Fibroblast of skin of left quadriceps (primary cell): ENCODE measurements at places on chromosomes 2 and 18.

- DNase-seq: no peak
These were observed 17.2 kb upstream of the KLF7 start for GRCh38 chr2:207182911-207183310.

- no peak for DNase-seq
These were observed 19.4 kb downstream of the THAP4 start for GRCh38 chr2:241617431-241618154.

- no peak for DNase-seq
These were observed 189.9 kb upstream of the COL3A1 start for GRCh38 chr2:188784269-188784762.

DNA sequence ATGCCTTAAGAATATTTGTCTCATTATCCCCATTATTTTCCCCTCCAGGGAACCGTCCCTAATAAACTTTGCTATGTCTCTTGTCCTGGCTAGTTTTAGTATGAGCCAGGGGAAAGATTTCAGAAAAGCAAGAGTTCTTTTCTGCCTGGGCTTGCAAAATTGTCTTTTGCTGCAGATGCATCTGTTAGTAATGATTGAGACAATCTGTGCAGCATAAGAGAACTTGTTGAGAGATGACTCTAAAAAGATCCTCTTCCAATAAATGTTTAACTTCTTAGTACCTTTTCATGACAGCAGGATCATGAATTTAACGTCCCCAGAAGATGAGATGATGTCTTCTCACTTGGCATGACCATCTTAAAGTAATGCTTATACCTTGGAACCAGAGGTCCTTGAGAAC, 172.5 kb upstream of the CREB1 start:
- DNase-seq: no peak

- no peak for DNase-seq
These were observed 65.6 kb upstream of the REV1 start for GRCh38 chr2:99555404-99555803.

DNA sequence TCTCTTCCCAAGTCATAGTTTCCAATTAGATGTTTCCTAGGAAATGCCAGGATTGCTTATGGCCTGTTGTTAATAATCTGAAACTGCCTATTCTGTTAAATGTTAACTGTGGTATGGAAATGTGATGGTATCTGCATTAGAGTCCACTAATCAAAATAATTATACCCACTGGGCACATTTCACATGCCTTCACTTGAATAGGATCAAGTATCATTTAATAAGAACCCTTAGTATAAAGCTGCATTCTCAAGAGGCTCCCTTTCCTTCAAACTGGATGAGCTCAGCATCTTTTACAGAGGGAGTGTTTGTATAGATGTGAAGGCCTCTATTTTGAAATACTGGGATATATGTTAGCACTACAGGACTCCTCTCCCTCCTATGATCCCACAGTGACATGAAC, 477.2 kb upstream of the VRK2 start:
- DNase-seq: no peak

GRCh38 chr2:113324684-113325160, 46.0 kb upstream of the PAX8 start:
- DNase-seq: peak; percentile 53

DNA sequence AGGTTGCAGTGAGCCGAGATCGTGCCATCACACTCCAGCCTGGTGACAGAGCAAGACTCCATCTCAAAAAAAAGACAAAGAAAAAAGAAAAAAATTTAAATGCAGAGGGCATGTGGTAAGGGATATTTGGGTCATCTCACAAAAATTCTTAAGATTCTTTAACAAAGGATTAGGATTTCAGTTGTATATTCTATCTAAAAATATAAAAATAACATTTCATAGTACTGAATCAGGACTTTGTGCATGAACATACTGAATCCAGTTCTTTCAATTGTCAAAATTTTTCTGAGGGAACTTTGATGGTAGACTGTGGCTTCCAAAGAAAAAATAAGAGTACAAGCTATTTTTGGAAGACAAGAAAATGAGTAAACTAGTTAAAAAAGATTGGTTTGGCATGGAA, 6.5 kb upstream of the PPP3R1 start:
- no peak for DNase-seq

DNA sequence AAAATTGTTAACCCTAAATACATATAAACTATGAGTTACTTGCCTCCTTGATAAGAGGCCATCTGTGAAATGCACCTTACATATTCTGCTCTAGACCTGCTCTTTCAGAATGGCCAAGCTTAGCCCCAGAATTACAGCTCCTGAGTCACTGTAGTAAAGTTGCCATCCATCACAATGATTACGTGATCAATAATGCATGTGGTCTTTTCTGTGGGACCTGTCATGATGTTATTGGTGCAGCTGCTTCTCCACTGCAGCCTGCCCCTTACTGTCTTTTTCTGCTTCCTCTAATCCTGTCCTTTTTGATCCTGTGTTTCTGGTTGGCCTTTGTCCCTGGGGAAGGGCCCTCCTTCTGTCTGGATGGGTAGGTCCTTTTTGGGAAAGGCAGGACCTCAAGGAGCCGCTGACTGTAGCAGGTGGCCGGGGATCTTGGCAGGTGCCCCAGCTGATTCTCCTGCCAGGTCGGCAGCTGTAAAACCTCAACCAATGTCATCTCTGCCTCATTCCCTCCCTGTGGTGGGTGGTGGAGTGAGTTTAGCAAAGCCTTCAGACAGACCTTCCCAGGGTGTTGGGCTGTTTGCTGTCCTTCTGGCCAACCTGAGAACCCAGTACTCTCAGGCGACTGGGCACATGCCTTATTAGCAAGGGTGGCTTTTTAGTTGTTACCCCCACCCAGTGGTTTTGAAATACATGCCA, 126.2 kb upstream of the EML6 start:
- DNase-seq: no peak

DNA sequence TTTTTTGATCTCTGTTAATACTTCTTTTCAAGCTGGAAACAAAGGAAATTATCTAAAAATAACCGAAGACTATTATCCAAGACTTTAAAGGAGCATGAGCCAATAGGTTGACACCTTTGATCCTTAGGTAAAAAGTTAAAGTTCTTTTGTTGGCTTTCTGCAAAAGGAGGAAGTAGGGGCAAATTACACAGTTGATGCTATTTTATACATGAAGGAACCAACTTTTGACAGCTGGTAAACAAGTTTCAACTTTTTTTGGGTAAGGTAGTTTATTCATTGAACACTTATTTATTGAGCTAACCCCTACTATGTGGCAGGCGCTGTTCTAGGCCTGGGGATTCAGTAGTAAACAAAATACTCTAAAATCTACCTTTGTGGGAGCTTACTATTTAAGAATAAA, 66.6 kb upstream of the ZEB2 start:
- no peak for DNase-seq

DNA sequence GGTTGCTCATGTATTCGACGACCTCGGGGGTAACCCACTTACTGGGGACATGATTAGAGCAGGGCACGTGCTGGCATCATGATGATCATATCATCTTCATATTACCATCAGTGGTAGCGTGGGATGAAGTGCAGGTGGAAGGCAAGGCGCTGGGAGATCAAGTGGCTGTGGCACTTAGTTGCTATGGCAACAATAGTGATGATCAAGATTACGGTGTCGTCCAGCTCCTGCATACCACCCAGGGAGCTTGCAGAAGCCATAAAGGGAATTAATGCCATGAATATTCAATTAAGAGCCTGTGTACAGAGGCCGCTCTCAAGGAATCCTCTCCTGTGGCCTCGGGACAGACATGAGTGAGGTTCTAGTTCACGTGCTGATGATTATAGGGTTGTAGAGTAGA, 237.2 kb upstream of the COPS8 start:
- DNase-seq: no peak

GRCh38 chr2:100518801-100519200, 44.0 kb upstream of the PDCL3 start:
- no peak for DNase-seq

GRCh38 chr2:15311201-15311907, 249.8 kb downstream of the NBAS start:
- DNase-seq: no peak

DNA sequence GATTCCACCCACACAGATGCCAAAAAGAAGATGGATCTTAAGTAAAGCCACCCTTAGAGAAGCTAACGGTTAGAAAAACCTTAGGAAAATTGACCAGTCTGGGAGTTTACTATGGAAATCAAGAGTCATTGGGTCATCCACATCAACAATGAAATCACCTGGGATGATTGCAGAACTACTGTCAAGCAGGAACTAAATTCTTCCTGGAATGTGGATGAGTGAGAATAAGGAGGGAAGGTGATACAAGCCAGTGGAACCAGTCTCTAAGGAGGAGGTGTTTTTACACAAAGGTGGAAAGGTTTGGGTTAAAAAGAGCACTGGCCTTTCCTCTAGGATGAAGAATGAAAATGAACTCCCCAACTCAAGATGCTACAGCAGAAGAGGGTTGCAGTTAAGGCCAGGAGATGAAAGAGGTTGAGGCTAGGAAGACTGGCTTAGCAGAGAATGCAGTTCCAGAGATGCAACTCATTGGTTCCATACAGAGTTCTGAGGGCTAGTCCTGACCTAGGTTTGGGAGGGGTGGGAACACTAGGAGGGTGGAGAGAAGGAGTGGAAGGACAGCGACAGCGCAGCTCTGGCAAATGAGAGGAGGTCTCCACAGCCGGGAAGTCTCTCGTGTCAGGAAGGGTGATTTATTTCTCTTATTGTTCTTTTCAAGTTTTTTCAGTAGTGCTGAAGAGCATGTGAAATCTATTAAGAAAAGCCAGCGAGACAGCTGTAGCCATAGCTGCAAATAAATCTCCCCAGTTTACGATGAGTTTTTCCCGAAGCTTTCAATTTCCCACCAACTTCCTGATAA, 27.7 kb upstream of the KDM3A start:
- DNase-seq: no peak

DNA sequence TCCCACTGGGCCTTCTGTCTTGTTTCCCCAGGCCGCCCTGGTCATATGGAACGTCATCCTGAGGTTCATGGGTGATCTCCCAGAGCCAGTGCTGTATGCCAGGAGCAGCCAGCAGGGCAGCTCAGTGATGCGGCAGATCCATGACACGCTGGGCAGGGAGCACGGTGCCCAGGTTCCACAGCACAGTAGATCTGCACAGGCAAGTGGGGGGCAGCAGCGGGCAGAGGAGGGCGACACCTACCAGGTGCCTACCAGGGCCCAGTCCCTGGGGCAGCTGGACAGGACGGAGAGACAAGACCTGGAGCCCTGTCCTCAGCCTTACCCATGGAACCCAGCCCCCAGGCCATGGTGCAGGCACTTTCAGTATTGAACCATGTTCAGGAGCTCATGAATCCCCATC, 36.1 kb upstream of the GPR17 start:
- DNase-seq: no peak

DNA sequence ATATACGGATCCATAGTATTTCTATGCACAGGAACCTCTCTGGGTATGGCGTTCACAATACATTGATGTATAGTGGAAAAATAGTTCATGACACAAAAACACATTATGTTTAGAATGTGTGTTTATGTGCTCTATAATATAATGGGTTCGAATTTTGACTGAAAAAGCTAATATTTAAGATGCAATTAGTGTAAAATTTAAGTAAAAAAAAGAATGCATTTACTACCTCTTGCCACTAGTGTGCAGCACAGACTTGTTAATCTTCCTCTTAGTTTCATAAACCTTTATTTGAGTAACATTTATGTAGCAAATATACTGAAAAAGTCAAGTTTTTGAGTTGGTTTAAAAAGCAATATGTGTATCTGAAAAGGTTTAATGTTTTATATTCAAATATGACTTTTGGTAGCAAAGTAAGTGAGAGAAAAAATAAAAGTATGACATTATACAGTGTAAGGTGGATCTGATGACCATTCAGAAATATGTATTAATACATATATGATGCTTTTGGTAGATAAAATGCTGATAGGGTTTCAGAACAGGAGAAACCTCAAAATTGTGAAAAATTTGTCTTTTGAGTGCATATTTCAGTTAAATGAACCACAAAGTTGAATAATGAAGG, 49.4 kb downstream of the CCDC102B start:
- DNase-seq: no peak

DNA sequence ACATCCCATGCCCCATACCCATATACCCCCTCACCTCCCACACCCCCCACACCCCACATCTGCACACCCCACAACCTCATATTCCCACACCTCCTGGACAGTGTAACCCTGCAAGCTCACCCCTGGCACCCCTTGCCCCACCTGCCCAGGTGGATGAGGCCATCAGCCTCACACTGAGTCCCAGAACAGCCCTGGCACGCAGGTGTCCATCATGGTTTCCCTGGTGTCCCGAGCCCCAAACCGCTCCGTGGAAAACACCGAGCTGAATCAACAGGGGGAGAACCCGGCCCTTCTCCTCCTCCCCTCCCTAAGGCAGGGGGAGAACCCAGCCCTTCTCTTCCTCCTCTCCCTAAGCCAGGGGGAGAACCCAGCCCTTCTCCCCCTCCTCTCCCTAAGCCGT, 415.6 kb upstream of the SALL3 start:
- DNase-seq: no peak

- DNase-seq: no peak
These were observed 120.2 kb downstream of the NFATC1 start for GRCh38 chr18:79515944-79516351.

DNA sequence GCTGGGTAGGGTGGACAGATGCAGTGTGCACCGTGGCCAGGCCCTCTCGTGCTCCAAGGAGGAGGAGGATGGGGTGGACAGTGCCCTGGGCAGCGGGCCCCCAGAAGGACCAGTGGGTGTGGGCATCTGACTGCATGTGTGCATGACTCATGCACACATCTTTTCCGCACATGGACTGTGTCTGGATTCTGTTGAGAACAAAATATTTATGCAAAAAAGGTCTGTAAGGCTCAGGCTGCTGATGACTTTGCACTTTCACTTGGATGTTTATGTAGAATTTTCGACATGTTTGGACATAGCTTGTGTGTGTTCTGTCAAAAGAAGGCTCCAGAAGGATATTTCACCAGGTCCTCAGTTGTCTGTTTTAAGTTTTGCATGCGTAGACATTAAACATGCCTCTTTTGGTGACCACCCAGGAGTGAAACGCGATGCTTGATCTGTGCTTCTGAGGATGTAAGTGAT, 45.6 kb downstream of the MTCL1 start:
- peak; percentile 81 for DNase-seq

DNA sequence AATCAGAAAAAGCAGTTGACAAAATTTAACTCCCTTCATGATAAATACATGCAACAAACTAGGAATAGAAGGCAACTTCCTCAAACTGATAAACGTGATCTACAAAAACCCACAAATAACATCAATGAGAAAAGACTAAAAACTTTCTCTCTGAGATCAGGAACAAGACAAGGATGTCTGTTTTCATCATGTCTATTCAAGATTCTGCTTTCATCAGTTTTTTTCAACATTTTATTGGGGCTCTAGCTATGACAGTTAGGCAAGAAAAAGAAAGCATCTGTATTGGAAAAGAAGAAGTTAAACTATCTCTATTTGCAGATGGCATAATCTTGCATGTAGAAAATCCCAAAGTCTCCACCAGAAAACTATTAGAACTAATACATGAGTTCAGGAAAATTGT, 12.3 kb upstream of the CHST10 start:
- no peak for DNase-seq

DNA sequence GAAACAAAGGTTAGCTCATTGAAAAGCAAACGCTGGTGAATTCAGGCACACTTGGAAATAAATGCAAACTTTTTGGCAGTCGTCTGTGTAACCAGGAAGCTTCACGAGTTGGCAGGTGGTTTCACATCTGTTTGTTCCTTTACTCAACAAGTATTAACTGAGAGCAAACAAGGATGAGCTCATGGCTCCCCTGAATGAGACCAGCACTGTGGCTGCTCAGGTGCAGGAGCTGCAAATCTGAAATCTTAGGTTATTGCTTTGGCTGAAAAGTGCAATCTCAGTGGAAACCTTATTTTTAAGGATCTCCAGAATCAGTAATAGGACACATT, 46.3 kb downstream of the SH3RF3 start:
- no peak for DNase-seq
